ENCODE measurements at places on chromosomes 1 and 21.
A peak's percentile ranks its signal among the peaks of the same experiment; 100 is the strongest.

DNA sequence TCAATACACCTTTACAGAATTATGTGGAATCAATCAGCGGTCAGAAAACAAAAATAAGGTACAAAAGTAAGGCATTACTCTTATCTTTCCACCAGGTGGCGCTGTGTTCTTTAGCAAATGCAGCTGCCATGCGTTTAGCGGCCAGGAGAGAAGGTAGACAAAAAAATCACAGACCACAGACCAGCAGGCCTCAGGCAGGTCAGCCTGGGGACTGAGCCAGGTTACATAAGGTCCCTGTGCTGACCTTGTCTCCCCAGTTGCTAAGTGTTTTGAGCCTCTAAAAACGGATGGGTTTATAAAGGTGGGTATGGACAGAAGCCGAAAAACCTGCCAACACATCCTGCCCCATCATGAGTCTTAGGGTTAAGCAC is 2.8 kb downstream of the RGS16 start:
- peak; percentile 94 for DNase-seq

GRCh38 chr1:199858856-199859255 is 168.7 kb upstream of the NR5A2 start:
- no peak for DNase-seq

- DNase-seq, result no peak
Observed at GRCh38 chr1:214453109-214453722, 98.2 kb downstream of the PTPN14 start.

GRCh38 chr1:62301726-62302390 is 17.4 kb downstream of the KANK4 start:
- no peak for DNase-seq

GRCh38 chr21:41217671-41218385 is 49.9 kb downstream of the BACE2 start:
- peak; percentile 32 for DNase-seq

DNA sequence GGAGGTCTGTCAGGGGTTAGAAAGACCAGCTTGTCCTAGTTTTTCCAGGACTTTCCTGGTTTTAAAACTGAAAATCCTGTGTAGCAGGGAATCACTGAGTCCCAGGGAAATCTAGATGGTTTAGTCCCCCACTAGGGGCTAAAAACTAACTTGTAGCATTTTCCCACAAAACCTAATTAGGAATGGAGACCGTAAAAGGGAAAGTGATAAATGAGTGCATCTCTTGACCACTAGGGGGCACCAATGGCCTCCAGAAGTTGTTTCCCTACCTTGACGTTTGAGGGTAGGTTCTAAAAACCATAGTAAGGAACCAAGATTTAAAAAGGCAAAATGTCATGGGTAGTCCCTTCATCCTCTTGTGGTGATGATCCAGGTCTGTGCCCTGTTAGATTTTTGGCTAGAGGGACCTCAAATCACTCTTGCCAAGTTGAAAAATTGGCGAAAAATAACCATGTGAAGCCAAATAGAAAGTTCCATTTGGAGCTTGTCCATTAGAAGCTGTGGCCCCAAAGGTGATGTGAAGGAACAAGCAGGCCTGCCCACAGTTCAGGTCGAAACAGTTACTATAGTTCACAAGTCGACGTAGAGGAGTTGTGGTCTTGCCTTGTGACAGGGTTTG is 24.5 kb downstream of the CLIC6 start:
- DNase-seq, result peak; percentile 78

- DNase-seq, result peak; percentile 41
Observed at GRCh38 chr1:1144122-1144842, 28.4 kb upstream of the C1orf159 start.

DNA sequence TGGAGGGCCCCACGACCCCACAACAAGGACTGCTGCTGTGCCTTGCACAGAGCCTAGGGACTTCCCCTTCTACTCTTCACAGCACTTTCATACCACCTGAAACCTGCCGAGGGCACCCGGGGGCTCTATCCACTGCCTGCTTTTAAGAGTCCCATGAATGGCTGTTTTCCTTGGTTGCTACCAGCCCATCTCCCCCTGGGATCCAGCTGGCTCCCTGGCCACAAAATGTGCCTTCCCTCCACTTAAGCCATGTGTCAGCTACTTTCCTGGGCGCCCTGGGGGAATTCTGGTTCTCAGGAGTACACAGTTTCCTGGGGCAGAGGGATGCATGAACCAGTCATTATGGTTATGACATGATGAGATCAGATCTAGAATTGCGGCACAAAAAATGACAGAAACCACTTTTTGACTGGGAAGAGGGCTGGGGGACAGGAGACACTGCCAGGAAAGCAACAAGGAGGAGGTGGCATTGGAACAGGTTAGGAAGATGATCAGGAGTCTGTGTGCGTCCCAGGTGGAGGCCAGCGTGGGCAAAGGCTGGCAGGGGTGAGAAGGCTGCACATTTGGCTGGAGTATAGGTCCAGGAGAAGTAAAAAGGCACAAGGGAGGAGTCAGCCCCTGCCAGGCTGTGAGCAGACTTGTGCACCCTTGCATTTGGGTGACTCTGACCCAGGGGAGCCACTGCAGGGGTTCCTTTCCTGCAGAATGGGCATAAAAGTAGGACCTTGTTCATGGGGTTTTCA is 3.2 kb upstream of the TNFRSF8 start:
- no peak for DNase-seq

- DNase-seq, result peak; percentile 82
Observed at GRCh38 chr1:13749543-13750341, 49.8 kb downstream of the PRDM2 start.

DNA sequence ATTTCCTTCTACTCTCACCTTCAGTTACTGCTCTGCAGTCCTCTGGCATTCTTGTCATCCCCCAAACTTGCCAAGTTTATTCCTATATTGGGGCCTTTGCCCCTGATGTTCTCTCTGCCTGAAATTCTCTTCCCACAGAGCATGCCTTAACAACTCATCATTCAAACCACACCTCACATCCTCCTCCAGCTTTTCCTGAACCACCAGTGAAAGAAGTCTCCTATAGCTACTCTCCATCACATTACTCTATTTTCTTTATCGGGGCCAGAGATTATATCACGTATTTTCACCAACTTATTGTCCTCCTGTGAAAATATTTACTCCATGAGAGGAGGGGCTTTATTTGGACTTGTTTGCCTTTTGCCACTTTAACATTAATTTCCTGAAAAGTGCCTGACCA is 32.1 kb downstream of the EXTL2 start:
- DNase-seq, result no peak

GRCh38 chr1:79745929-79746328 is 739.4 kb upstream of the ADGRL4 start:
- no peak for DNase-seq

- no peak for DNase-seq
Observed at GRCh38 chr1:42837709-42838108, 8.7 kb upstream of the ZNF691 start.

DNA sequence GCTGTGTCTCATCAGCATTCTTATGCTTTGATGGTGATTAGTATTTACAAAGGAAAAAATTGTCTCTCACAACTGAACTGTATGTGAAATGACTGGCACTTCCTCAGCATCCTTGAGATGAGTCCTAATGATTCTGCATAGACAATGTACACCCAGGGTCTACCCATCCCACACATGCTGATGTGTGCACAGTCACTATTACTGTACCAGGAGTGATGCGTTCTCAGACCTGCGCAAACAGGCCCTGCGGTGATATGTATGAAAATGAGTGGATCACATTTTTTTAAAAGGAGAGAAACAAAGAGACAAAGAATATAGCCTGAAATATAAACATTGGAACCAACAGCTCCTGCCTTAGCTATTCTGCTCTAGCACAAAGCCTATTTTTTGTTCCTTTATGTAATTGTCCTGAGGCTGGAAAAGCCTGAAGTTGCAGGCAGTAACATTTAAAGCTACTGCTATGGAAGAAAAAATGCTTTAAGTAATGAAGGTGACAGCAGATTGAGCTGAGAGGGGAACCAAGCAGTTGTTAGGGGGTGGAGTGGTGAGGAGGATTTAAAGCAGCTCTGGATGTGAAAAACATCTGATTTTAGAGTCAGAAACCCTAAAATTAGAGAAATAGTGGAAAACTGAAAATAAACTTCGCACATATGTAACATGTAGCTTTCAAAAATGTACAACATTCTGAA is 5.5 kb downstream of the RCAN1 start:
- DNase-seq, result no peak

GRCh38 chr1:182974506-182975191 is 21.7 kb upstream of the SHCBP1L start:
- DNase-seq, result peak; percentile 48

GRCh38 chr1:210262897-210263272 is 30.3 kb downstream of the SERTAD4 start:
- DNase-seq, result no peak

GRCh38 chr1:37765916-37766664 is 1.2 kb upstream of the EPHA10 start:
- DNase-seq, result peak; percentile 10

DNA sequence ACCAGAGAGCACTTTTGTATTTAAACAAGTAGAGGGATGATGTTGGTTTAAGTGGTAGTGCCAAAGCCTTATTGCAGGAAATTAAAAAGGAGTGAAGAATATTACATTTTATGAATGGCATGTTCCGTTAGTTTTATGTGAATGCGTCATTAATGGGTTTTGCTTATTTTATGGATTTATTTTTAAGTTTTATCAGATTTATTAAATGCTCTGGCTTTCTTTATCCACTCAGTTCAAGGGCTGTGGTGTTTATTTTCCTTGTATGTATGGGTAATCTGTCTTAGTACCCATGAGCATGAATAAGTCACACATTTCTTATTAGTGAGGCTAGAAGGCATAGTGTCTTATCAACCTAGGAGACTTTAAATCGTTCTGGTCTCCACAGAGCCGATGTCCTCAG is 41.6 kb upstream of the NBL1 start:
- DNase-seq, result no peak
